ENCODE measurements at places on chromosomes 6 and 20. TPM values are rescaled to one million over a fixed set of nuclear protein-coding genes. Genes with fewer than 3 reads are reported as not detected.

The FYN gene
- total RNA-seq: 70.9 TPM

The GHRH gene
- not detected for total RNA-seq

- DNase-seq: no peak
These were observed 38.3 kb upstream of the ID1 start for GRCh38 chr20:31566658-31567379.

DNA sequence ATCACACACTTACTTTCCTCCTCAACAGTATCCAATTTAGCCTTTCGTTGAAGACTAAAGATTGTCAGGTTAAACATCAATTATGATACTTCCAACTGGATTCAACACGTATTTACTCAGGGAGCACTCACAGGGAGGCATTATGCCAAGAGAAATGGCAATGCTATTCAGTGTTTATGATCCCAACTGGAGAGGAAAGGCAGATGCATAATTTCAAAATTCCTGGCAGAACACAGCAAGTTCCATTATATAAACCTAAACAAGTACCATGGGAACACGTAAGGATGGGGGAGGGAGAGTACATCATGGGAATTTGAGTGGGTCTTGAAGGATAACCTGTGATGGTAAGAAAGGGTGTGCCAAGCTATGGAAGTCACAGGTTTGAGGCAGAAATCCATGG, 112.7 kb downstream of the ISM1 start:
- no peak for DNase-seq

The HLA-DMB gene
- 6.7 TPM for total RNA-seq

DNA sequence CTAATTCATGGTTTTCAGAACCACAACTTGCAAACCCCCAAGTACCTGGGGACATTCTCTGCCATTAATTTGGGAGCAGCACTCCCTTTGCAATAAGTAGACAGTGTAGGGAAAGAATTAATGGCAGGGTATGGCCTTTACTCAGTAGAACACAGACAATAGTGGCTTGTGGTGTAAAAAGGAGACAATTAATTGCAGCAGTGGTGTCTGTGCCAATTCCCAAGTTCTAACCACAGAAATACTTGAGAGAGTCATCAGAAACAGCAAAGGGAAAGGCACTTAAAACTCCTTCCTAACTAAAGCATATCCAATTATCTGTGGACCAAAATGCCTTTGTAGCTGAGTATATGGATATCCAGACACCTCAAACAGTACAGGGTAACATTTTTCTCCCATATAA, 257.6 kb upstream of the POU3F2 start:
- no peak for DNase-seq

The OR2B6 gene
- not detected for total RNA-seq

GRCh38 chr6:144543006-144543871, 258.1 kb downstream of the UTRN start:
- DNase-seq: no peak

DNA sequence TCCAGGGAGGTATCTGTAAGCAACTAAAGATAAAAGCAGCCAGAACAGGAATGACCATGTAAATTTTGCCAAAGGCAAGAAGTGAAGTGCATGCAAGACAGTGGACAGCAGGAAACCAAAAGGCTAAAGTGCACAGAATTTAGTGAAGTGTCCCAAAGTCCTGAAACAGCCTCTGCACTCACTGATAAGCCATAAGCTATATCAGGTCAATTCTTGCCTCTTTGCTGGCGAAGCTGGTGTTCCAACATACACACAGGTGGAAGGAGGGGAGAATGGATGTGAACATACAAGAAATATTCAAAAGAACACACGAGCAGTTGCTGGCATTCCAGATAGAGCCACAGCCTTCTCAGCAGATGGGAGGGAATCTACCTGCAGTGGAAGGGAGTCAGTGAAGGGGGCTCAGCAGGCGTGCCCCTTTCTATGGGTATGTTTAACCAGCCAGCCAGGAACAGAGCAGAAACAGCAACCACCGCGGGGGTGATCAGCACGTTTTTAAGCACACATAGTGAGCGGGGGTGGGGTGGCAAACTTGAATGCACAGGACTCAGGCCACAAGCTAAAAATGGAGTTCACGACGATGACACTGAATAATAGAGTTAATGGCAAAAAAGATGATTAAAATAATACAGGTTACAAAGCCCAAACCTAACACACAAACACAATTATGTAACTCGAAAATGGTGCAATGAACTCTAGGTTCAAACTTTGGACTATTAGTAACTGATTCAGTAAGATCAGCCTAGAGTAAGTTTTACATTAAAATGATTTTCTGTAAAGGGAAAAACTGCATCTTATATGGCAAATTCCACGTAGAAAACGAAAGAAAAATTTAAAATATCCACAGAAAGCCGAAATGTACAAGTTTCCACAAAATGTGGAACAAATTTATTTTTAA, 1.2 kb downstream of the ECI2 start:
- DNase-seq: peak; percentile 15

DNA sequence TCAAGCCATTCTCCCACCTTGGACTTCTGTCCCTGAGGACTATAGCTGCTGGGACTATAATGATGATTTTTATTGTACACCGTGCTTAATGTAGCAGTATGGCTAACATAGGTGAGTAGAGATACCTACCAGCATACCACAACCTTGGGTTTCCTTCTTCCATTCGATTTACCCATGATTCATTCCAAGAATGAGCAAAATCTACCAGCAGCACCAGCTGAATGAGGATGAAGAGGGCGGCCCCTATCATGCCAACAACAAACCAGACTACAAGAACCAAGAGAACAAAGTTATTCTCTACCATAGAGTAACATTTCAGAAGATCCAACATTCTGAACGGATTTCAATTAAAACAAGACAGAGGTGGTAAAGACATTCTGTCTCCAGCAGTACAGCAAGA, 12.1 kb downstream of the SERINC3 start:
- DNase-seq: no peak

DNA sequence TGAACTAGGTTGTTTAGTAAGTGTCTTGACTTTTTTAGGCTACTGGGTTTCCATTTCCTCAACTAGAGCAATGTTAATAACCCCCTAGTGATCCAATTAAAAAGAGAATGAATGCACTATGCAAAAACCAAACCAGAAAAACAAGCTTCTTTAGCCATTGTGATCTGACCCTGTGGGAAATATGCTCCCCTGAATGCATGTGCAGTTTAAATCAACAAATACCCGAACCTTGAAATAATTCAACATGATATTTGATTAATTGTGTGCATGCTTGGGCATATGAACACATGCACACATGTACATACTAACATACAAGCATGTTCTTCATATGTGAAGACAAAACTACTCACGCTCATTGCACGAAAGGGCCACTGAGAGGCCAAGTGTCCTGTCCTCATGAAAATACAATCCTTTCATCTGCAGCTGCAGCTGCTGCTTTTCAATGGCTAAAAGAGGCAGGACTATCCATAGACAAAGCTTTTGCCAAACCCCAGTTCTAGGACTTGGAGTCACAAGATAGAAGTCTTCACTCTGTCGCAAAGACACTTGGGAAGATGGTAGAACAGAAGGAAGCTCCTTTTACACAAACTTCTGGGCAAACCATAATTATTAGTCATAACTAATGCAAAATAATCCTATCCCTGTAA, 207.1 kb upstream of the POU3F2 start:
- no peak for DNase-seq

The CST1 gene
- total RNA-seq: not detected

- no peak for DNase-seq
These were observed 301.1 kb downstream of the EYA4 start for GRCh38 chr6:133542056-133542821.

DNA sequence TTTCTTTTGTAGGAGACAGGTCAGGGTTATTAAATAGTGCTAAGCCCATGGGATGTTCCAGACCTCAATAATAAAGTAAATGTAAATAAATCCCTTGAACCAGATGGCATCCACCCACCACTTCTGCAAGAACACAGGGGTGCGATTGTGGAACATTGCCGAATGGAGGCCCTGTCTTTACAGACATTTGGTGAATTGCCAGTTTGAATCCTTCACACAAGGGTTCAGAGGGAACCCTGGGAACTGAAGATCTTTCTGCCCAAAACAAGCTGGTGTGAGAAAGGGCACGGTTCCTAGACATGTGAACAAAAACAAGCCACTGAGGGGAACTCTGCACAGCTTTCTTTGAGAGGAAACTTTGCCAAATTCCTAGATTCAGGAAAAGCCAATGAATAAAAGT, 30.2 kb upstream of the RNF8 start:
- DNase-seq: no peak

DNA sequence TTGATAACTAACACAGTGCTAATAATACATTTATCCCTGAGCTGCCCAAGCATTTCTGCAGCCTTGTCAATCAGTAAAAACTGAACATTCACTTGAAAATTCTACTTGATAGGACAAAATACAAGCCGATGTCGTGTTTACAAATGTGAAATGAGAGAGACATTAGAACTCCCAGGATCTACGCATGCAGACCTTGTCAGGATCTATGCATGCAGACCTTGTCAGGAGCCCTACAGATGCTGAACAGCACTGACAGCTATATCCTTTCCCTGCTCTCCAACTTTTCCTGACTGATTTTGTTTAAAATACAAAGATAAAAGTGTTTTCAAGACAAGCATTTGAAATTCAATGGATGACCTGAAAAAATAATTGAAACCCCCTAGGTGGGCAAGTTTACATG, 28.9 kb downstream of the INSM1 start:
- no peak for DNase-seq

The PGC gene
- total RNA-seq: not detected

The MEI4 gene
- total RNA-seq: 0.29 TPM

- no peak for DNase-seq
These were observed 466.5 kb upstream of the GJE1 start for GRCh38 chr6:141666187-141666586.

DNA sequence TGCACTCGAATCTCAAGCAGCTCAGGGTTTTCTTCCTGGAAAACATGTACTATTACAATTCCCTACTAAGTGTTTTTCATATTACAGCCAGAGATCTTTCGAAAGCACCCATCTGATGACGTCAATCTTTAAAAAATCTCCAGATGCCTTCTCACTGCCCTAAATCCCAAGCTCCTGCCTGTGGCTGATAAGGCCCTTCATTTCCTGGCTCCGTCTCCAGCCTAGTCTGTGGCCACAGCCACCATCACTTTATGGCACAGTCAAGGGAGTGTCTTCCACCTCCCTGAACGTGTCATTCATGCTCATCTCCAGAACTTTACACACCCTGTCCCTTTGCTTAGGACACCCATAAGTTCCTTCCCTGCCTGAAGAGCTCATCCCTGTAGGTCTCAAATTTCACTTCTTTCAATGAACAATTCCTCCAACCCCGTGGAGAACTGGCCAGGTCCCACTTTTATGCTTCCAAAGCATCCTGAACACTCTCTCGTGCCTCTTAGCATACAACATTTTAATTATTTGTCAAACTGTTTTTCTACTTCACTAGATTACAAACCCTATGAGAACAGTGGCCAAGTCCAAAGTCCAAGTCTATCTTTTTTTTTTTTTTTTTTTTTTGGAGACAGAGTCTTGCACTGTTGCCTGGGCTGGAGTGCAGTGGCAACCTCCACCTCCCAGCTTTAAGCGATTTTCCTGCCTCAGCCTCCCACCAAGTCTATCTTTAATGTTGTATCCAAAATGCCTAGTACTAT, 106.1 kb upstream of the AGPAT4 start:
- DNase-seq: no peak

DNA sequence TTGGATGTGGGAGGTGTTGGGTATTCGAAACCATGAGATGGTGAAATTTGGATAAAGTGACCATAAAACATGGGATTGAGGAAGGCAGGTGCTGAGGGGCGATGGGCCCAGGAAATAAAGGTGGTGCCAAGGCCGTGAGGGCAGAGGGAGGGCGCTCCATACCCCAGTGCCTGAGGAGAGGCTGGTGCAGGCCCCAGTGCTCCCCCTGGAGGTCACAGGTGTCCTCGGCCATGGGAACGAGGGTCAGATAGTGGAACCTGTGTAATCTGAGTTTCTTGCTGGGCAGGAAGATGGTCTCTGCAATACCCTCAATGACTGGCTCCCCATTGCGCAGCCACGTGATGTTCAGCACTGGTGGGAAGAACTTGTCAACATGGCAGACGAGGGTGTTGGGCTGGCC, 16.2 kb downstream of the HLA-DPB1 start:
- DNase-seq: peak; percentile 75

DNA sequence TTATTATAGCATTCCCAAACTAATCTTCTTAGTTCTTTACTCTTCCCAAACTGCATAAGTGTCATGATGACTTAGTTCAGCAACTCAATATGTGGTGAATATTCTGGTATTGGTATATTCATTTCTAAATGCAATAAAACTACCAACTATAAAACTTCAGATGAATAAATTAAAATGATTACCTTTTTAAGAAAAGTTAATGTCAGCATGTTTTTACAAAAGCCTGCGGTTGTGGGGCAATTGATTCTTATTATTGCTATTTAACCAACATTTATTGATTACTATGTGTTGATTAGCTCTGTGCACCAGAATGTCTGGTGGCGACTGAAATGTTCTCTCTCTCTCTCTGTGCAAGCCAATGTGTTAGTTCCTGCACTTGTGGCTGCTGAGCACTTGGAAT, 5.0 kb upstream of the SLC22A3 start:
- DNase-seq: no peak

The GZF1 gene
- total RNA-seq: 24.5 TPM

- no peak for DNase-seq
These were observed 118.8 kb downstream of the TINAG start for GRCh38 chr6:54426995-54427394.

The RHAG gene
- not detected for total RNA-seq

DNA sequence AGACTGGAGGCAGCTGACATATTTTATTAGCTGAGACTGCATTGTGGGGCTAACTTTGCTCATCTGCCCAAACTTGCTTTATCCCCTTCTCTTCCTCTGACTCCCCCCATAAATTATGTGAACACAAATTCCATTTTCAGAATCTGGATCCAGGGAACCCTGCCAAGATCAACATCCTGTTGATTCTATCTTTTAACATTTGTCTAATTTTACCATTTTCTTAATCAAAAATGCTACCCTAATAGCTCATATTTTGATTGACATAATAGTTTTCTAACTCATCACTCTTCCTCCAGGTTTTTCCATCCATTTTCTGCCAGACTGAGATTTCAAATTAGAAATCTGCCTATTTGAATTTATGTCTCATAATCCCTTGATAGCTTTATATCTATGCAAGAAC, 184.7 kb upstream of the PRSS16 start:
- no peak for DNase-seq

The KHDC1 gene
- not detected for total RNA-seq

The LINC00237 gene
- not detected for total RNA-seq

GRCh38 chr6:25874822-25875562, 949 bp upstream of the SLC17A3 start:
- DNase-seq: no peak

DNA sequence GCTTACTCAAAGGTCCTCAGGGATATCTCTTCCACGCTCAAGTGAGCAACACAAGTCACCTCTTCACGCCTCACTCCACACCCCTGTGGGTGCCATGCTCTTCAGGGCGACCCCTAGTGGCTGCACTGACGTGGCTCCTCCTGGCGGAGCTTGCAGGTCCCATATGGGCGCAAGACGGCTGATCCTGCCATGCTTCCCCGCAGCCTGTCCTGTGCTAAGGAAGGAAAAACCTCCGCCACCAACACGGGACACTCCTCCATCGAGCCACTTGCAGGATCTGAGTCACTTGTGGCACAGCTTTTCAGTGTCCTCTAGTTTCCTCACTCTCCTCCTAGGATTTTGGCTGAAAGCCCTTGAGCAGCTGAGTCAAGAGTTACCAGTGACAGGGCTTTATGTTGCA, 90.7 kb downstream of the KHDC1L start:
- no peak for DNase-seq

All from heart left ventricle (tissue), 16 donors.